Activated CD8-positive, alpha-beta memory T cell treated with anti-CD3 and anti-CD28 coated beads, Interleukin-2, amount 10 ng/mL, durations not matched to agents 7 days and 5 days (primary cell): ENCODE measurements at places on chromosomes 11 and 22.
A peak's percentile ranks its signal among the peaks of the same experiment; 100 is the strongest.

- peak; percentile 87 for DNase-seq
These were observed 8.1 kb downstream of the SCARF2 start for GRCh38 chr22:20429254-20430100.

DNA sequence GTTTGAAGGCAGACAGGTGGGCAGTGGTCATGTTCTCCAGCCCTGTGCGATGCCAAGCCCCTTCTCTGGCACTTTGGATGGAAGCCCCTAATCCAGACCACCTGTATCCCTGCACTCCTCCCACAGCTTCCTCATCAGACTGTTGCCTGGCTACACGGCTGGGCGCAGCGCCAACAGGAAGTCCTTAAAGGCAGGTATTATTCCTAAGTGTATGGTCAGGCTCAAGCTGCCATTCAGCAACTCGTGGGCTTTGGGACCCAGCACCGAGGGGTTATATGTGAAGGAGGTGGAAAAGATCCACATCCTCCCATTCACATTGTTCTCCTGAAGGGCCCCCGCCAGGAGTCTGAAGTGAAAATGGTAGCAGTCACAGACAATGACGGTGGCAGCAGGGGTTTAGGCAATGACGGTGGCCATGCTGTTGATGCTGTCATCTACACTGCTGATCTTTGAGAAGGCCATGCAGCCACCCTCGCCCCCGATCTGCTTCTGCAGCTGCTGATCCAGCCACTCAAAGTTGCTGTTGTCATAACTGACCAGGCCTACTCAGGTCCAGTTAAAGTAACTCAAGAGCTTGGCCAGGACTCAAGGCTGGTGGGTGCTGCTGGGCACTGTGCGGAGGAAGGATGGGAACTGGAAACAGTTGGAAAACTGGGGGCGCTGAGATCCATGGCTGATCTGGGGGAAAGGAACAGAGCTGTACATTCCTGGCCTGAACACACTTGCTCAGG lies 27.7 kb downstream of the OR6Q1 start:
- DNase-seq, result no peak

- DNase-seq, result no peak
These were observed 16.3 kb downstream of the SCN4B start for GRCh38 chr11:118136341-118136740.

GRCh38 chr11:10608584-10608983 lies 40.1 kb upstream of the LYVE1 start:
- no peak for DNase-seq

DNA sequence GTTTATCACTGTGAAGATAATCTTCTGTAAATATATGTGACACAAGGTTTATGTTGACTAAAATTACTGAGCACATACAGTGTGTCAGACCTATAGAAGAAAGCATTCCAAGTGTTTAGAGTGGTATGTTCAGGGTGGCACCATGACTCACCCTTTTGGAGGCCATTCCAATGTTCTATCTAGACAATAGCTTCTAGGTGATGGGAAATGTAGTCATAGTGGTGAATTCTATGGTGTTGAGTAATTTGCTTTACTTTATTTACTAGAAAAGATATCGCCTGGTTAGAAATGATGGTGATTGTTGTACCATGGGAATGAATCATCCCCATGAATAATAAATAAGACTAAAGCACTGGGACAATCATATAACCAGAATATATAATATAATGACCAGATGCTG lies 72.9 kb upstream of the OR4C15 start:
- no peak for DNase-seq
